ENCODE measurements at places on chromosomes 6 and 20.
A peak's percentile ranks its signal among the peaks of the same experiment; 100 is the strongest.

DNA sequence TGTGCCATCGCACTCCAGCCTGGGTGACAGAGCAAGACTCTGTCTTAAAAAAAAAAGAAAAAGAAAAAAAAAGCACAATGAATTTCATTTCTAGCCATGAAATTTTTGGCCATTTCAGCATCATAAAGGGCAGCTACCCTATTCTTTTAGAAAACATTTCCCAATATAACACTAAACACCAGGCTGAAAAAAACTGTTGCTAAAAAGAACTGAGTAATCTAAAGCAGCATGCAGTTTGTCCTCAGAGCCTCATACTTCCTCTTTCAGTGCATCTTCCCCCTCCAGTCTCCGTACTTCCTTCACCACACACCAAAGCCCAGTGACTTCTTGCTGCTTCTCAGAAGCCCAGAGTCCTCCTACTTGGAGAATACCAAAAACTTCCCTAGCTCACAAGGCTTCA is 5.6 kb upstream of the IFNGR1 start:
- no peak for DNase-seq

- peak; percentile 92 for DNase-seq
These were observed 184.7 kb upstream of the JARID2 start for GRCh38 chr6:15061180-15061641.

- no peak for DNase-seq
These were observed 72.7 kb upstream of the CCN6 start for GRCh38 chr6:111980971-111981840.

- no peak for DNase-seq
These were observed 9.4 kb upstream of the HLA-DQA1 start for GRCh38 chr6:32627831-32628230.

GRCh38 chr6:33967265-33967767 is 163.5 kb upstream of the MLN start:
- peak; percentile 55 for DNase-seq

DNA sequence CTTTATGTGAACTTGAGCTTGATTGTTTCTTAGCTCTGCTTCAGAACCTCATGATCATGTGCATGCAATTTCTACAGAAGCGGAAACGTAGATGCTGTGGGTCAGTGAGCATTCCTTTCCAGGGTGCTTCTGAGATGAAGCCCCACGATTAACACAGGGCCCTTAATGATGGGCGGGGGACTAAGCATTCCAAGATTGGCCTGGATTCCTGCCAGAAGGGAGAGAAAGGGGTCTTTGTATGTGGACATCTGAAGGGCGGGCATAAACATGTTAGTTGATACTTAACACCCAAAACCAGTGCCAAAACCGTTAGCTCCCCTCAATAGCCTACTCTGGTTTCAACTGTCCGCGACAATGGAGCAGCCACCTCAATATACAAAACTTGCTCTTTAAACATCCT is 46.9 kb upstream of the POU3F2 start:
- peak; percentile 95 for DNase-seq

- DNase-seq: peak; percentile 100
These were observed 34.7 kb upstream of the FKBP1A start for GRCh38 chr20:1427457-1428054.

GRCh38 chr20:55782912-55783253 is 222.4 kb downstream of the CBLN4 start:
- peak; percentile 52 for DNase-seq

GRCh38 chr20:57505979-57506378 is 19.0 kb downstream of the CTCFL start:
- peak; percentile 85 for DNase-seq

GRCh38 chr20:21796059-21796458 is 90.6 kb downstream of the PAX1 start:
- peak; percentile 29 for DNase-seq

DNA sequence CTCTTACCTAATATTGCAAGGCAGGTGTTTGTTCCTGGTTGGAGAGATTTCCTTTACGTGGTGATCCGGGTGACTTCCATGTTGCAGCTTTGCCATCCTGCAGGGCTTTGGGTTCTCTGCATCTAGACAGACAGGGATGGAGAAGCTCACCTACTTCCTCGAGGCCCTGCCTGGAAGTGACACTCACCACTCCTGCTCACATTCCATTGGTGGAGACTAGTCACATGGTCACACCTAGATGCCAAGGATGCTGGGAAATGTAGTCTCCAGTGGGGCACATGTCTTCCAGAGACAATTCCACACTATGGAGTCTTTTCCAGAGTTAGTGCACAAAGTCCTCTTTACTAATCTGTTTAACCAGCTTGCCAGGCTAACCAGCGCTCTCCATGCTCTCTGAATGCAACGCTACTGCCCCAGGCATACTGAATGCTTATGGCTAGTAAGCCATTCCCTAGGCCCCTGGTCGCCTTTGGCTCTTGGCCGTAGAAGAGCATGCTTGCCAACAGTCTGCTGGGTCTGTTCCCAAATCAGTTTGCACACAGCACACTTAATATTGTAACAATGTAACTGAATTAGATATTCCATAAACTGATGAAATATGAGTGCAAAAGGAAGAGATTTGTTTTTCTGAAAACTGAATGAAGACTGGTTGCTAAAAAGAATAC is 6.7 kb upstream of the KCNK15 start:
- DNase-seq: peak; percentile 78

GRCh38 chr20:20786428-20786827 is 74.0 kb upstream of the RALGAPA2 start:
- DNase-seq: no peak

- DNase-seq: no peak
These were observed 17.5 kb downstream of the ELMO2 start for GRCh38 chr20:46388937-46389336.

DNA sequence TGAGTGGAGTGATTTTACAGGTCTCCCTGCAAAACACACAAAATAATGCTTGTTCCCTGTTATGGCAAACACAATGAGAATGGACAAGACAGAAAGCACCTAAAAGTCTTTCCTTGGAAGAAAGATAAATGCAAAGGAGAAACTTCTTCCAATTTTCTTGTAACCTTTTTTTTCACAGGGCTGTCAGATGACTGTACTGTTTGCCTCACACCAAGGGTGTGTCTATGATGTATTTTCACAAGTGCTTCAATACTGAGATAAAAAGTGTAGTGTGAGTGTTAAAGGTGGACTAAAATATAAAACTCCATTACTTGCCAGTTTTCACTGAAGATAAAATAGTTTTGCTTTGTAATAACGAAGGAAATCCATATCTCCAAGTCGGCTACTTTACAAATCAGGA is 194.5 kb downstream of the CENPW start:
- no peak for DNase-seq

All from NCI-H69 (cell line).